ENCODE measurements at places on chromosomes 7 and 10.
A peak's percentile ranks its signal among the peaks of the same experiment; 100 is the strongest.

DNA sequence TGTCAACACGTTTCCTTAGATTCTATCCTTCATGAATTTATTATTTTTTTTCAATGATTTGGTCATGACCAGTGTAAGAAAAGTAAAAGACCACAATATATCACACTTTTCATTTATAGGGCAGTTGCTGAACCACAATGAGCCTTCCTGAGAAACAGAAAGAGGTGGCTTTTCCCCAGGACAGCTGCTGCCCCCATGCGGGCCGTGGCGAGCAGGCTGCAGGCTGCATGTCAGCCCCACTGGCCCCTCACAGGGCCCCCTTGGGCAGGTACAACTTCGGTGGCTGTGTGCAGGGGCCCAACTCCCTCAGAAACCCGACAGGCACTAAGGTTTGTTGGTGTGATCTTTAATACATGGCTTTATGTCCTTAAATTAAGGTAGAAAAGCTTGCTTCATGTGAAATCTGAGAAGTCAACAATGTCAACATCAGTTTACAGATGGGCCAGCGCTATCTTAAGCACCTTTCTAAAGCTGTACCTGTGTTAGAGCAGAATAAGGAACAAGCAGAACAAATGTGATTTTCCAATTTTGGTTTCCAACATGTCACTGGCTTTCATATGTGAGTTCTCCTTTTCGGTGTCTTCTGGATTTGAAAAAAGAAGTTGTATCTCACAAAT lies 10.6 kb downstream of the BEND7 start:
- DNase-seq = no peak

- peak; percentile 18 for DNase-seq
Measured at GRCh38 chr7:117470777-117471176, 9.0 kb upstream of the CFTR start.

DNA sequence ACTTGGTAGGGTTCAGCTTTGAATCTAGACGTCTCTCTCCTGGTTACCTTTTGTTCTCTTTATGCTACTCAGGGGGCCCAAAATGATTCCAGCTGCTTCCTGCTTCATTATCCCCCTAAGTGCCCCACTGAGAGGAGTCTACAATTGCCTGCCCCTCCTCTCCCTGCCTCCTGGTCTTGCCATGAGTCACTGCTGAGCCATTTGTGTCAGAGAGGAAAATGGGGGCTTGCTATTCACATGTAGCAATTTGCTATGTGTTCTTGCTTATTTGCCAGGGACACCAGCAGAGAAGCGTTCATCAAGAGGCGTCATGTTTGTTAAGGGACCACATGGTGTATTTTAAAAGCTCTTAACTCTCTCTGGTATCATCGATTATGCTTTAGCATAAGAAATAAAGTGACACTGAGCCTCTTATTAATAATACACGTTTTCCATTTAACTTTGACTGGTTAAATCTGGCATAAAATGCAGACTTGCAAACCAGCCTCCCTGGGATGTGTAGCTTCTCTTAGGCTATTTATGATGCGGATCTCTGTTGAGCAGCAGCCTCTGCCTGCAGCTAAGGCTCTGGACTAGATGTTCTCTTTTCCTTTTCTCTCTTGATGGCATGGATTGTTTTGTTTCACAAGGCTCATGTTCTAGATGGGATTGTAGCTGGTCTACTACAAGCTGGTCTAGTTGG lies 239.3 kb downstream of the AUTS2 start:
- no peak for DNase-seq

- no peak for DNase-seq
Measured at GRCh38 chr7:142798451-142799436, 28.0 kb downstream of the PRSS2 start.

DNA sequence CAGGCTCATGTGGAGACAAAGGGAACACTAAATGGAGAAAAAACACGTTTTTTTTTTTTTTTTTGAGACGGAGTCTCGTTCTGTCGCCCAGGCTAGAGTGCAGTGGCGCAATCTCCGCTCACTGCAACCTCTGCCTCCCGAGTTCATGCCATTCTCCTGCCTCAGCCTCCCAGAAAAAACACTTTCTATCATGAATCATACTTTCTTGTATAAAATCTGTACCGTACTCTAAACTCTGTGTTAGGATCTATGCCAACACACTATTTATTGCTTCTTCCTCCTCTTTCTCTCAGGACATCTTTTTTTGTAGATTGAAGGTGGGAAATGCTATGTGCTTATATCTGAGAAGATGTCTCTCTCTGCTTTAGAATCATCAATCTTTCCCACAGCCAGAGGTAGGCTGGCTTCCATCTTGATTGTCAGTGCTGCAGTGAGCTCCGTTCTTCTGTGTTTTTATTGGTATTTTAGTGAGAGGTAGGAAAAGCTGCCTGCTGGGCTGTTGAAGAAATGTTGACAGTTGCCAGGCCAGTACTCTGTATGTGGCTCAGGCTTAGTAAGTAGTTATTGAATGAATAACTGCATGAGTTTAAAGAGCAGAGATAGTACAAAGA lies 101.1 kb downstream of the GPR85 start:
- DNase-seq = no peak

GRCh38 chr10:117819304-117819703 lies 227.4 kb downstream of the RAB11FIP2 start:
- no peak for DNase-seq

GRCh38 chr7:49773218-49773935 lies at the start of gene VWC2:
Gene VWC2 (plus strand): TSS chr7:49773638. CDS start chr7:49775436, 1,798 bp downstream.
- DNase-seq = no peak

DNA sequence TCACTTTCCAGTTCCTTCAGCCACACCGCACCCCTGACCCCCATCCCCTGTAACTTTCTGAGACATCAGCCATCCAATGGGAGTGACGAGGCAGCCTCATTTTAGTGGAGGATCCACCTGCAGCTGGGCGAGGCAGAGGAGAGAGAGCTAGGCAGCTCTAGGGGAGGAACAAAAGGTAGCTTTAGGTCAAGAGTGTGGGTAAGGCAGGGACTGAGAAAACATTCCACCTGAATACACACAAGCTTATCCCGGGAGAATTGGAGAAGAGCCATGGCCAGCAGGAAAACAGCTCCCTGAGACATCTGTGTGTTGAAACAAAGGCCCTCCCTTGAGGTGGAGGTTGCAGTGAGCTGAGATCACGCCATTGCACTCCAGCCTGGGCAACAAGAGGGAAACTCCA lies 6.7 kb upstream of the KLRG2 start:
- DNase-seq = peak; percentile 92
